Eye (tissue), 1 donor: ENCODE measurements at places on chromosomes 16 and 17.

- no peak for DNase-seq
These were observed 3.9 kb downstream of the GCGR start for GRCh38 chr17:81807839-81808238.

GRCh38 chr17:7956228-7956965, 24.4 kb downstream of the CNTROB start:
- DNase-seq: no peak

DNA sequence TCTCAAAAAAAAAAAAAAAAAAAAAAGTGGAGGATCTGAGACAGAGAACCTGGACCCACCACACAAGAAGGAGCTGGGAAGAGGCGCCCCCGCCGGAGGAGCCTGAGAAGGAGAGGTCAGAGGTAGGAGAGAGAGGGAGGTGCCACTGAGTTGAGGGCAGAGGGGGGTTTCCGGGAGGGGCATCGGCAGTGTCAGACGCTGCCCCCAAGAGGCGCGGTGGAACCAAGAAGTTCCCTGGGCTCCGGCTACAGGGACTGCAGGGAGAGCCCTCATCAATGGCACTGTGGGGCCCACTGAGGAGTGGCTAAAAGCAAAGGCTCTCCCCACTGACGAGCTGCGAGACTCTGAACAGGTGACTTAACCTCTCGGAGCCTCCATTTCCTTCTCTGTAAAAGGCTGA, 4.2 kb downstream of the CCDC42 start:
- DNase-seq: no peak

DNA sequence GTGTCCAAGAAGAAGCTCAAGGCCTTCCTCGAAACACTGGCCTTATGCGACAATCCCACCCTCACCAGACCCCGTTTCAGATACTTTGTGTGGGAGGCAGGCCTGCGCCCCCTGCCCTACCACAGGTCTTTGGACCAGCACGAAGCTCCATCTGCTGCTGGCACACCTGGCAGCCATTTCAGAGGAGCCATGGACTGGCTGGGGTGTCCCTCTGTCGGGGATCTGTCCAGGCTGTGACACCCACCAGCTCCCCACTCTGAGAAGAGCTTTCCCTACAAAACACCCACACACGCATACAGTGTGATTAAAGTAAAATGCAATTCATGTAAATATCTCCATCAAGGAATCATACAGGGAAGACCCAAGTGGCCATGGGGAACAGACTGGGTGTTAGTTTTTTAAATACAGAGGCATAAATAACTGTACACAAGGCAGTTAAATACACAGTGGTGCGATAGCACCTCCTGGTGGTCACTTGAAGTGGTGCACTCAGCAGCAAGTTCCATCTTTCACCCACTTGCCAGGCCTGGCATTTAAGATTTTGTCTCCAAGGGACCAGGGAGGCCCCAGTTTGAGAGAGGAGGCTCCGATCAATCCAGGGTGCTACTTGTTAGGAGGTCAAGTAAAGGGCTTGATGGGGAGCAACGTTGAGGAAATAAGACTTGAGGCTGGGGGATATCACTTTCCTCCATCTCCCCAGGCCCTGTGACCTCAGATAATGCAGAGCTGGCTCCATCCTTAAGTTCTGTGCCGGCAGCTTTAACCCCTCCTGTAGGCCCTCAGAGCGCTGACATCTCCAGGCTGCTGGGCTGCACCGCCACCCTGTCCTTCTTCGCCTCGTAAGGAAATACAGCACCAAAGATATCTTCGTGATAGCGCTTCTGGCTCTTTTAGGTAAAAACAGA, 43.6 kb downstream of the NOS2 start:
- peak; percentile 71 for DNase-seq

DNA sequence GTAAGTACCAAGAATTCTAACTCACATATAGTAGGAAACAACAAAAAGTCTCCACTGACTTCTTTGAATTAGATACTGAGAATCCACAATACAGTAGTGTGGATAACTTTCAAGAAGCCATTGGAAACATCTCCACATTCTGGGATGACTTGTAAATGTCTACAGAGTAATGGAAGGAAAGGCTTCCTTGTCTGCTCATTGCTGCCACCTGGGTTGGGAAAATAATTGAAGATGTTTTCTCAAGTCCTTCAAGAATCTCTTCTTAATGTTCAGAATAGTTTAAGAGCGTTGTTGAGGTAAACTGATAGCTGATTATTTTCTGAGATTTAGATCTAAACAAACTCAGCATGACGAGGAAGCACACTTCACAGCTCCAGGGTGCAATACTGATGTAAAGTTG, 14.0 kb downstream of the CPSF4L start:
- no peak for DNase-seq

DNA sequence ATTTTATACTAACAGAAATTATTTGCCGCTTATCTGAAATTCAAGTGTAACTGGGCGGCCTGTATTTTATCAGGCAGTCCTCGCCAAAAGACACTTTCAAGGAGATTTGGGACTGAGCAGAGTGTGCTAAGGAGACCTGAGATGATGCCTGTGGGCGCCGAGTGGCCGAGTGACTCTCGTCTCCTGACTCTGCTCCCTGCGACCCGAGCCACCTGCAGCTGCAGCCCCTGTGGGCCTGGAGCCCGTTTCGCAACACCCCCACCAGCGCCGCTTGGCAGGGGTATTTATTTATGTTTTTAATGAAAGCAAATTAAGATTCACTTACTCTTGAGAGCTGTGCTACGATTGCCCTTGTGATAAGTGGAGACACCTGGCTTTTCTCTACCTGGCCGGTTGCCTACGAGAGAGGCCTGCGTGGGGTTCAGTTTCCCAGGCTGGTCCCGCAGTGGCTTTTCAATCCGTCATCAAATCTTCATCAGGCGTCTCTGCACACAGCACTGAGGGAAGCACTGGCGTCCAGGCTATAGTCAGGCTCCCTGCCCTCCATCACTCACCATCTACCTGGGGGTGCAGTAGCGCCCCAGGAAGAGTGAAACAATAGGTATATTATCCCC, 124.0 kb downstream of the SEC14L1 start:
- DNase-seq: no peak

DNA sequence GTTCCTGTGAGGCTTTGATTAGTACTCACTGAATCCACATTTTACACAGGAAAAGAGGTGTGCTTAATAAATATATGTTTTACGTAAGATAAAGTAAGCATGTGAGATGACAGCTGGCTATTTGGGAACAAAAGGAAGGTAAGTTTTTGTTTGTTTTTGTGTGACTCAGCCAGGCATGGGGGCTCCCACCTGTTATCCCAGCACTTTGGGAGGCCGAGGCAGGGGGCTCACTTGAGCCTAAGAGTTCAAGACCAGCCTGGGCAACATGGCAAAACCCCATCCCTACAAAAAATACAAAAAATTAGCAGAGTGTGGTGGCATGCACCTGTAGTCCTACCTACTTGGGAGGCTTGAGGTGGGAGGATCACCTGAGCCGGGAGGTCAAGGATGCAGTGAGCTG, 17.9 kb downstream of the GPR142 start:
- DNase-seq: no peak

DNA sequence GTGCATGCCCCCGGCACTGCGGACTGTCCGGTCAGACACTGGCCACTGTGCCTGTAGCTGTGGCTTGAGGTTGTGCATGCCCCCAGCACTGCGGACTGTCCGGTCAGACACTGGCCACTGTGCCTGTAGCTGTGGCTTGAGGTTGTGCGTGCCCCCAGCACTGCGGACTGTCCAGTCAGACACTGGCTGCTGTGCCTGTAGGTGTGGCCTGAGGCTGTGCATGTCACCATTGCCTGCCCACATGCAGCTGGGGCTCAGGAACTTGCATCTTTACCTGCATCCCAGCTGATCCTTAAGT, 5.2 kb downstream of the MTHFSD start:
- DNase-seq: no peak

- no peak for DNase-seq
These were observed 2.1 kb upstream of the RAC3 start for GRCh38 chr17:82029391-82029790.

GRCh38 chr17:52841971-52842370, 683.5 kb upstream of the CA10 start:
- DNase-seq: no peak

DNA sequence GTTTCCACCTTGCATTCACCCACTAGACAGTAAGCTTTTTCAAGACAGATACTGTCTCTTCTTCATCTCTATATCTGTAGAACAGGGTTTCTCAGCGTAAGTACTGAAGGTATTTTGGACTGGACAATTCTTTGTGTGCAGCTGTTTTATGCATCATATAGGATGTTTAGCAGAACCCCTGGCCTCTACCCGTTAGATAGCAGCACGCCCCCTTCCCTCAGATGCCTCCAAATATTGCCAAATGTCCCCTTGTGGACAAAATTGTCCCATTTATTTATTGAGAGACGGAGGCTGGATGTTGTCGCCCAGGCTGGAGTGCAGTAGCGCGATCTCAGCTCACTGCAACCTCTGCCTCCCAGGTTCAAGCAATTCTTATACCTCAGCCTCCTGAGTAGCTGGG, 263.3 kb upstream of the TBX2 start:
- no peak for DNase-seq

DNA sequence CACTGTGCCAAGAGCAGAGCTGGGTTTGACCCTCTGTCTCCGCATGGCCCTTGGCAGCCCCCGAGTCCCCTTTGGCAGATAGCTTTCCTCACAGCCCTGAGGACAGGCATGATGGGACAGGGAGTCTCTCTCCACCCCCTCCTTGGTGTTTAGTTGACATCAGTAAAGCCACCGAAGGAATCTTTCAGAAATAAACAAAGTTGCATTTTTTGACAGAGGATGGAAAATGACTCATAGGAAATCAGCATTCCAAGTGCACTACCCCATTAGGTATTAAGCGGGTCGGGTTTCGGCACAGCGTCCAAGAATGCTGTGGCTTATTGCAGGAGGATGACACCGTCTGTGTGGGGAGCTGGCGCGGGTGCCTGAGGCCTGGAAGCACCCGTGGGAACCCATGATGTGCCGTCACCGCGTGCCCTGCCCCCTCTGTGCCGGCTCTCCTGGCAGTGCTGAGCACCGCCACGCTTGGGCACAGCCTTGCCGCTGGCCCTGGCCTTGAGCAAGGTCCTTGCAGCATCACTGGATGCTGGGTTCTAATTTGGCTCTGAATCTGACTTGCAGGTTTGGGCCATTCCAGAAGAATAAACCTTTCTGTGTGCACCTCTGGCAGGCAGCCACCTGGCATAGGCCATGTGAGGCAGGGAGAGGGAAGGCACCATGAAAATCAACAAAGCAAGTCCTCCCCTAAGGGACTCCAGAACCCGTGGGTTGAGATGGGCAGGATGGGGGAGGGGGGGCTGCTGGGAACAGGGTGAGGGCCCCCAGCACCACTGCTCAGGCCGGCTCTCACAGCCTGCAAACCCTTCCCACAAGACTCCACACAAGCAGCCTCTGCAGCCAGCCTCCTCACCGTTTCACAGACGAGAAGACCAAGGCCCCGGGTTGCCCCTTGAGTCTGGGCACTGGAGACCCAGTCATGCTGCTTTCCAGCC, 50.5 kb upstream of the ZNF469 start:
- DNase-seq: peak; percentile 54

- no peak for DNase-seq
These were observed 31.2 kb downstream of the CDH3 start for GRCh38 chr16:68676113-68676860.

DNA sequence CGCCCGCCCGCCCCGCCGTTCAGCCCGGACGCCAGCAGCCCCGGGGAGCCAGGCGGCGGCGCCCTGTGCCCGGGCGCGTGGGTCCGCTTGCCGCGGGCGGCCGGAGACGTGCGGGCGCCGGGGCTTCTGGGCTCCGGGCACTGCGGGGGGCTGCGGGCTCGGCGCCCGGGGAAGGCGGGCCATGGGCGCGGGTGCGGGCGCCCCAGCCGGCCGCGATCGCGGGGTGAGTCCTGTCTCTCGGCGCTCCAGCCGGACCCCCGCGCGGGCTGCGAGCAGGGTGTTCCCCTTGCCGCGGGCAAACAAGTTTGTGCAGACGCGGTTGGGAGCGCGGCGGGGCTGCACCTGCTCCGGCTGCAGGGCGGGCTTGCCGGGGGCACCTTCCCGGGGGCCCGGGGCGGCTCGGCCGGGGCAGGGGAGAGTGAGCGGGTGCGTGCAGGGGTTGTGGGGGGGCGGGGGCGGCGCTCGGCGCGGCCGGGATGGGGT, 292 bp downstream of the WSCD1 start:
- DNase-seq: peak; percentile 45

DNA sequence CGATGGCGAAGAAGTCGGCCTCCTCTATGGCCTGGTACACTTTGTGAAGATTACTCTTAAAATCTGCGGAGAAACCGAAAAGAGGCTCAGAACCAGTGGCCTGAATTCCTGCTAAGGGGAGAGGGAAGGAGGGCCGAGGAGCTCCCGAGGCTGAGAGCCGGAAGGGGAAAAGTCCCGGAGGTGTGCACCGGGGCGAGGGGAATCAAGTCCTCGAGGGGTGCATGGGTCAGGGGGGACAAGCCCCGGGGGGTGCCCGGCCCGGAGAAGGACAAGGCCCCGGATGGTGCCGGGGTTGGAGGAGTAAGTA, 495 bp downstream of the PARN start:
- no peak for DNase-seq

DNA sequence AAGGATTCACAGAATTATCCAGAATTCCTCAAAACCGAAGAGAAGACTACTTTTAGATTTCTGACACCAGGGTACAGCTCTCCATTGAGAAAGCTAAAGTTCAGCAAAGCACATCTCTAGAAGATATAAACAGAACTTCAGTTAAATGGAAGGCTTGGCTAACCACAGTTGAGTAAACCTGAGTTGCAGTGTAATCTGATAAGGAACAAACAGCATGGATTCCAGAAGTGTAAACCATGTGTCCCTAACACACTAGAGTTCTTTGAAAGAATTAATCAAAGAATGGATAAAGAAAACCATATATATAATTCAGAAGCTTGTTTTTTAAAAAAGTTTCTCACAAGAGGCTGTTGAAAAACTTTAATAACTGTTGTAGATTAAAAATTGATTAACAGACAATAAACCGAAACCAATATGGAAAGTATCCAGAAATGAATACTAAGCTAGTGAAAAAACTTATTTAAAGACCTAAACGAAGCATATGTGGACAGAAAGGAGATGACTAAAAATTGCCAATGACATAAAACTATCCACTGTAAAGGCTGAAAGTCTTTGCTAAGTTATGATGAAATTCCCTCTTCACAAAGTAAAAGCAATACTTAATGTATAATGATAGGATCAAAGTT, 4.3 kb downstream of the RNF43 start:
- DNase-seq: no peak

DNA sequence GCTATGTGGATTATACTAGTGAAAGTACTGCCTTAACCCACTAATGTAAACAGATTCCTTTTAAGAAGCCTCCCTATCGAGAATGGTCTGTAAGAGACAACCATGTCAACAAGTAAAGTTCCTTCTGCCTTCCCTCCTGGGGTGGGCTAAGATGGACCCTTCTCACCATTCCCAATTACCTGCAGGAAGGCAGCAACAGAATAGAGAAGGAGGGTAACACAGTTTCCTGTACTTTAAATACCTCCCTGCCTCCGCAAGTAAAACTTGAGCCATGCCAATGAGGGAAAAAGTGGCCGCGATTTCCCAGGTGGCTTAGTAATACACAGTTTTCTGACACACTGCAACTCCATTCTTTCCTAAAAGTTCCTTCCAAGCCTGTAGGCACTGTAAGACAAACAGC, 45.2 kb downstream of the TOX3 start:
- DNase-seq: no peak

DNA sequence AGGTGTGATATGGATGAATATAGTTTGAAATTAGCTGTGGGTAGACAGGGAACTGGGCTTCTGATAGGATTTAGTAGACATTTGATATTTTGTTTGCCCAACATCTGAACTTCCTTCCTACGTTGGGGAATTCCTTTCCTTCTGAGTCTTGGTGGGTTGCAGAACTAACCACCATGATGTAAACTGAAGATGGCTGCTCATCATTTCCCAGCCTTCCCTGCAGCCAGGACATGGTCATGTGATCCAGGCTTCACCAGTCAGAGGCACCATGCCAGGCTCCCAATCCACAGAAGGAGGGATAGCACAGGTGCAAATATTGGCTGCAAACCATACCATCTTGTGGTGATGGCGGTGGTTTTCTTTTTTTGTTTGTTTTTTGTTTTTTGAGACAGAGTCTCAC, 57.4 kb downstream of the EMP2 start:
- no peak for DNase-seq
